AG04449 (cell line): ENCODE measurements at places on chromosomes 2 and 18.

DNA sequence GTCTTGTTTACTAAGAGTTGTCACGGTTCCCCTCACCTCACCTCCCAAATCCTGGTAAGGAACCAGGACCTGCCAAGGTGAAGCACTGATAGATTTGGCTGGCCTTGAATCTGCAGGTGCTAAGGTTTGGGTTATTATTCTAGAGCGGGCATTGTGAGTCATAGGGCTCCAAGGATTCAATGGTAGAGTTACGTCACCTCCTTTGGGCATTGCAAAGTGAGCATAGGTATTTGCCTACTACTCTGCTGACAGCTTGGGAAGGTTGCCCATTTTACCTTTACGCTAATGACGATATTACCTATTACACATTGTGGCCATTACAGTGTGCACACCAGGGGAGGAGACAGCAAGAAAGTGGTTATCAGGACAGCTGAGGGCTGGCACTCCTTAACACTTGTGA, 59.3 kb downstream of the SETBP1 start:
- DNase-seq, result no peak

DNA sequence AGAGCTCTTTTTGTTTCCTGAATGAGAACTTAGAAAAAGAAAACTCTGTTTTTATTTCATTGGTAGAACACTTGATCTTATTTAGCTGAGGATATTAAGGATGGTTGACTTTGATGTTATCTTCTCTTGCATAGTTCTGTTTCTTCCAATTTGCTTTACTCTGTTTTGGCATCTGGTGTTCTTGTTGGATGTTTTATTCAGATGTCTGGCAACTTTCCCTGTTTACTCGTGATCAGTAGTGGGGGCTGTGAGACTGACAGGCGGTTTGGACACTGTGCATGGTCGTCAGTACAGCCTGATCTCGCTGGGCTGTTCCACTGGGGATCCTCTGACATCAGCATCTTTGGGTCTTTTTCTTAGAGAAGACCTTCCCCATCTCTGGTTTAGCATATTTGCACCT, 100.1 kb downstream of the TSN start:
- DNase-seq, result no peak

- DNase-seq, result no peak
Measured at GRCh38 chr2:72512376-72512775, 313.5 kb downstream of the EXOC6B start.

- DNase-seq, result peak; percentile 78
Measured at GRCh38 chr2:170739048-170739447, 23.9 kb downstream of the SP5 start.

GRCh38 chr2:97654309-97654708, 8.4 kb downstream of the COX5B start:
- DNase-seq, result no peak

- DNase-seq, result no peak
Measured at GRCh38 chr2:479490-480176, 191.7 kb upstream of the ALKAL2 start.

- DNase-seq, result no peak
Measured at GRCh38 chr2:236799391-236800026, 229.9 kb downstream of the ACKR3 start.

GRCh38 chr2:62305421-62306176, 109.7 kb downstream of the B3GNT2 start:
- DNase-seq, result no peak

- no peak for DNase-seq
Measured at GRCh38 chr2:133146893-133147292, 421.4 kb downstream of the NCKAP5 start.

DNA sequence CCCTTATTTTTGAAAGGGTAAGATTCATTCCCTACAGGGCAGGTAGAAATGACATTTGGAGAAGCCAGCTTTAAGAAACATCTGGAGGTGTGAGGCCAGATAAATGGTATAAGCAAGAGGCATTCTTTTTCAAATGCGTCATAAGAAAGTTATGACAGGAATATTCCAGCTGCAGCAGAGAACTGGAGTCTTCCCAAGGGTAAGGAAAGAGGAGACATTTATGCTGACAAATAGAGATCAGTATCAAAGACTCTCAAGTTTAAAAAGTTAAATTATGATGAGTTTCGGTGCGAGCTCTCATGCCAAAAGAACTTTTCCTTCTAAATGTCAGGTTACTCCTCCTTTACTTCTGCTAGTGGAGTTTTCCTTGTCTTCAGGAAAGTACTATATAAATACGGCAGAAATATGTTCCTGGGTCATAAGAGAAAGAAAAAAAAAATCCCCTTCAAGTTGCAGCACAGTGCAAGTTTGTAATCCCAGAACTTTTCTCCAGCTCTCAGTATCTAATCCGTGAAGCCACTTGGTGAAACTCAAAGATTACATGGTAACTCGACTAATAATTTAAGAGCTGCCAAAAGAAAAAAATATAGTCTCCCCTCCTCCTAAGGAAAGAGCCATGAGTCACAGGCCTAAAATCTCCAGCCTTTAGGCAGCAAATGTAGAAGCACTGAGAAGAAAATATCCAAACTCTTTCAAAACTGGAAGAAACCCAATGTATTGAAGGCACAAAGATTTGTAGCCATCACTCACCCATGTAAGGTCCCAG, 428.1 kb downstream of the MEIS1 start:
- DNase-seq, result no peak

- no peak for DNase-seq
Measured at GRCh38 chr18:6505498-6505875, 90.8 kb upstream of the L3MBTL4 start.

DNA sequence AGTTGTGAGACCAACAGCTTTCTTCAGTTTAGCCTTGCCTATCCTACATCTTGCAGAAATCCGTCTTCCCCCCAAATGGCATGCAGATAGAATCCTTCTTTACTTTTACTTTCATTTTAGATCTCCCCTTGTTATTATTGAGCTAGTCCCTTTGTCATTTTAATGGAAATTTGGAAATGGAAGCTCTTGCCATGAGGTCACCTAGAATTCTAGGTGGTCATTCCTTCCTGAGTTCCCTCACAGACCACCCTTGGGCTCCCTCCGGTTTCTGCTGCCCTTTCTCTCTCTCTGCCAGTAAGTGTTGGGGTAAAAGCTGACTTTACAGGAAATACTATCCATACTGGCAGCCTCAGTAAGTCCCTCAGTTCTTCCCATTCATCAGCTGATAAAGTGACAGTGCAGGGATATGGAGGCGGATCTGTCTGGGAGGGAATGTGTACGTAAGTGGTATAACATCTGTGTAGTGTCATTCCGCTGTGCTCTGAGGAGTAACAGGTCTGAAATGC, 30.2 kb downstream of the ARHGAP25 start:
- DNase-seq, result no peak

DNA sequence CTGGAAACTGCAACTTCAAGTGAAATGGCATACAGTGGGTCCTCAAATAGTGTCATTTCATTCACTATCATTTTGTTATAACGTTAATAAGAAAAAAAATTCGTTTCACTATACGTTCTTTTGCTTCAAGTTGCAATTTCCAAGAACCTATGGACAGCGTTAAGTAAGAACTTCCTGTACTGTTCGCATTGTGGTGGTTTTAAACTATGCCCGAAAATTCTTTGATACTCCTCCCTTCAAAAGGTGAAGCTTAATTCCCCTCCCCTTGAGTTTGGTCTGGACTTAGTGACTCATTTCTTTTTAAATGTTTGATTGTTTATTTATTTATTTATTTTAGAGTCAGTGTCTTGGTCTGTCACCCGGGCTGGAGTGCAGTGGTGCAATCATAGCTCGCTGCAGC, 20.7 kb downstream of the GNLY start:
- DNase-seq, result no peak

GRCh38 chr18:79422022-79422782, 26.5 kb downstream of the NFATC1 start:
- DNase-seq, result no peak

GRCh38 chr2:1593371-1594122, 150.8 kb downstream of the PXDN start:
- DNase-seq, result peak; percentile 56

GRCh38 chr18:76368976-76369375, 126.1 kb downstream of the ZNF516 start:
- DNase-seq, result no peak

- DNase-seq, result no peak
Measured at GRCh38 chr2:20422402-20423271, 24.2 kb upstream of the RHOB start.

DNA sequence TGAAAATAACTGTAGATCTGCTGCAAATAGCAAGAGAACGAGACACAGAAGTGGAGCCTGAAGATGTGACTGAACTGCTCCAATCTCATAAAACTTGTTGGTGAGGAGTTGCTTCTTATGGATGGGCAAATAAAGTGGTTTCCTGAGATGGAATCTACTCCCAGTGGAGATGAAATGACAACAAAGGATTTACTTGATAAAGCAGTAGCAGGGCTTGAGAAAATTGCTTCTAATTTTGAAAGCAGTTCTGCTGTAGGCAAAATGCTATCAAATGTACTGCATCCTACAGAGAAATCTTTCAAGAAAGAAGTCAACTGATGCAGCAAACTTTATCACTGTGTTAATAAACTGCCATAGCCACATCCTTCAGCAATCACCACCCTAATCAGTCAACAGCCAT, 44.0 kb downstream of the RPRD1A start:
- no peak for DNase-seq
